ENCODE measurements at places on chromosomes 11 and 22.

DNA sequence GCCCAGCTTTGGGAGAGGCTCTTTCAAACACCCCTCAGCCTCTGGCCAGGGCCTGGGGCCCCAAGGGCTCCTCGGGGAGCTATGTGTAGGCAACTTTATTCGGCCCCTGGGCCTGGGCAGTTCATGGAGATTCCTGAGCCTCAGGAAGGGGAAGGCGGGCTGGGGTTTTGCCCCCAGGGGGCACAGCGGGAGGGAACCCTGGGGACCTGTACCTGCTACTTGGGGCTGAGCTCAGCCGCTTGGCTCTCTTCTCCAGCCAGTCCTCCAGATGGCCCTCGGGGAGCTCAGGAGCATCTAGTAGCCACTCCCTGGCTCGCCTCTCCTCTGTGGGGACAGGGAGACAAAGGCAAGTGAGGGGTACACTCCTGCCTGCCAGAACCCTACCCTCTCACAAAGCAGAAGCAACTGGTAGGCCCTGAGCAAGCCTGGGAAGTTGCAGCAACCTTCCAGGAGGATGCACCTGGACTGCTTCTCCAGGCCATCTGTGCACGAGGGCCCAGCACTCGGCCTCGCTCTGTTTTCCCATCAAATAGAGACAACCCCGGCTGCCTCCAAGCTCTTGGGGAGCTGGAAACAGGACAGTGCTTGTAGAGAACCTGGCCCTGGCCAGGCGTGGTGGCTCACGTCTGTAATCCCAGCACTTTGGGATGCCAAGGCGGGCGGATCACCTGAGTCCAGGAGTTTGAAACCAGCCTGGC lies 18.5 kb downstream of the CABP7 start:
- no peak for DNase-seq

- DNase-seq: no peak
These were observed 56.5 kb downstream of the NAT10 start for GRCh38 chr11:34161812-34162492.

DNA sequence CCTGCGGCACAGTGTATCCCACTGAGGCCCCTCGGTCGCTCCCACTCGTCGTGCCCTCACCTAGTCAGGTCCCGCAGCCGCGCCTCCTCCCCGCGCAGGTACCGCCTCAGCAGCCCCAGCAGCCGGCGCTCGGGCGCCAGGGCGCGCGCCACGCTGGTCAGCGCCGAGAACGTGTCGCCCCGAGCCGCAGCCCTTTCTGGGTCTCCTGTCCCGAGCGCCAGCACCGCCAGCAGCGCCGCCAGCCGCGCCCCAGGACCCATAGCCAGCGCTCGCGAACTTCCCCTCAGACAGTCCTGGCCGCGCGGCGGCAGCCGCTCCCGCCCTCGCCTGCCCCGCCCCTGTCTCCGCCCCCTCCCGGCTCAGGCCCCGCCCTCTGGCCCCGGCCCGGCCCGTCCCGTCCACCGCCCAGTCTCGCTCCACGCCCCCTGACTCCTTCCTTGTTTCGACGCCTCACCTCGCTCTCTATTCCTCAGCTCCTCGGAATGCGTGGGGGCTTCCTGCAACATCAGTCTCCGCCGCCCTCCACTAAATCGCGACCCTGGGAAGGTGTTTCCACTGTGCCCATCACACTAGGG lies at the start of gene P4HA3:
Gene P4HA3, minus strand, starts transcription at position 289 of the 575 bp plus-strand sequence. Its CDS starts 29 bp downstream, at position 260.
- no peak for DNase-seq

GRCh38 chr11:69014084-69014851 lies 1.2 kb upstream of the MRGPRF start:
- no peak for DNase-seq

DNA sequence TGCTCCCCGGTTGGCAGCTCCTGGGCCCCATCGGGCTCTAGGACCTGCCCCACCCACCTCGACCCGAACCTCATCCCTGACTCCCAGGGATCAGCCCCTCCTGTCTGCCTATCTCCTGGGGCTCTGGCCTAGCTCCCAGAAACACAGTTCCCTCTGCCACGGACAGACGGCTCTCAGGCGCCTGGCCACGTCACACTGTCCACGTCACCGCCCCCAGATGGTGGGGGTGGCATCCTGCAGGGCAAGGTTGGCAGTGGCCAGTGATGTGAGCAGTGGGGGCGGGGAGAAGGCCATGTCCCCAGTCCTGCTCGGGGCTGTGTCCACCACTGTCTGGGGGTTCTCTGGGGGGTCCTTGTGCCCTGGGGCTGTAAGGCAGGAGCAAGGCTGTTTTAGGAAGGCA lies 29.2 kb downstream of the SYT7 start:
- no peak for DNase-seq

GRCh38 chr11:120775986-120776951 lies 247.6 kb upstream of the TBCEL start:
- DNase-seq: no peak

DNA sequence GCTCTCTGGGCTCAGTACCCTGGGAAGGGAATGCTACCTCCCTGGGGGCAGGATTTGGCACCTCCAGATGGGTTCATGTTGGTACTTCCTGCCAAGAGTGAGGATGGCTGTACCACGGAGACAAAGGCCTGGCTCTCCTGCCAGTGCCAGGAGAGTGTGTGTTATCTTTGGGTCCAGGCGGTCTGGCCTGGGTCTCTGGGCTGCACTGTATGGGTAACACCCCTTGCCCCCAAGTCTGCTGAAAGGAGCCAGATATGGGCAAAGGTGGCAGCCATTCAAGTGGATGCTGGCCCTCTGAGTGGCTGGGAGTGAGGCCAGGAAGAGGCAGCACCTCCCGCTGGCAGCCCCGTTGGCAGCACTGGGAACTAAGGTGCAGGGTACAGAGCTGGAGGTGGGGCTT lies 91.5 kb downstream of the NECTIN1 start:
- DNase-seq: no peak

- no peak for DNase-seq
These were observed 76.7 kb downstream of the PHF21A start for GRCh38 chr11:46044601-46045000.

- DNase-seq: no peak
These were observed 39.8 kb downstream of the IL18BP start for GRCh38 chr11:72038491-72038890.

DNA sequence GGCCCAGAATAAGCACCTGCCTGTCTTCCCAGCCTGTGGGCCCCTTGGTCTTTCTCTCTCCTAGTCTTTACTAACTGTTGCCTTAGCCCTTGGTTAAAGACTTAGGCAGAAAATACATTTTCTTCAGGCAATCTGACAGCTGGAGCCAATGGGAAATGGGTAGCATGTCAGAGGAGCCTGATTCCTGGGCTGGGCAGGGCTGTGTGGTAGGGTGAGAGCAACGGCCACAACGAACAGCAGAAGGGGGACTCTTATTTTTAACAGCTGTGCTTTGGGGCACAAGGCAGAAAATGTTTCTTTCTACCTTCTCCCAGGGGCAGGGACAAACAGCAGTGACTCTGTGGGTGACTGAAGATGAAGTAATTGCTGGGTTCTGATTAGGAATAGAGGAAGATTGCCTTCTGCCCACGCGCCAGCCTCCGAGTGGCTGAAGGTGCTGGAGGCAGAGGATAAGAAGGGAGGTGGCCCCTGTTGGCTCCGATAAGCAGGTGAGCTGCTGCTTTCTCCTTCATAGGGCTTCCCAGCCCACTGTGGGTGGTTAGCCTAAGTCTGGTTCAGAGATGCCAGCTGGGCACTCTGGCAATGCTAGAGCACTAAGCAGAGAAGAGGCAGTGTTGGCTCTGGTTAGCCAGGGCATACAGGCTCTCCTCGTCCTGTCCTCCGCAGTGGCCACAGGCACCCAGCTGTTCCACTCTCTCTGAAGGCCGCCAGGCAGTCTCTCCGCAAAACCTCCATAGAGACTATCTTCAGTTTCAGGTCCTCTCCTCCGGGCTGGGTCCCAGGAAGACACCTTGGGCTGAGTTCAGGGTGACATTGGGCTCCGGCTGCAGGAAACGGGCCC lies 1.5 kb downstream of the YPEL4 start:
- no peak for DNase-seq

- DNase-seq: no peak
These were observed 123.1 kb upstream of the C11orf87 start for GRCh38 chr11:109298865-109299264.

DNA sequence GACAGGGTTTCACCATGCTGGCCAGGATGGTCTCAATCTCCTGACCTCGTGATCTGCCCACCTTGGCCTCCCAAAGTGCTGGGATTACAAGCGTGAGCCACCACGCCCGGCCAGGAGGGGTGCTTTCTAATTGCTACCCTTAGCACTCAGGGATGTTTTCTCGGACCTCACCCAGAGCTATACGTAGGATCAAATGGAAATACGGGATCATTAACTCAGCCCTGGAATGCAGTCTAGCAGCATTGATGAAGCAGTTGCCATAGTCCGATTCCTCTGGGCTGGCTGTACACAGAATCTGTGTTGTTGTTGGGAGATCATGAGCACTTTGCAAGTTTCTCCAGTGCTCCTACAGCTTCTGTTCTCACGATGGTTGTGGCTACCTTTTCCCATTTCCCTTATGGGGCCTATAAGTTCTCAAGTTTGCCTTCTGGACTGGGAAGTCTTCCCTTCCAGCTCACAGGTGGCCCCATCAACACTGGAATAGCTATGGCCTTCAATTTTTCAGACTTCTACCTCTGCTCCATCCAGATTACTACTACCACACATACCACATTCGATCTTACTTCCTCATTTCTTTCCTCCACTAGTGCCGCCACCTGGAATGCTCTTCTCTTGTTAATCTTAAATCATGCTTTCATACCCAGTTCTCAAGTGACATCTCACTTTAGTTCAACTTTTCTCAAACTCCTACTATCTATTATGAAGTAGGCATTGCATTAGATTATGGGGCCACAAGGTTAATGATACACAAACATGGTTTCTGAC lies 16.1 kb upstream of the PCF11 start:
- DNase-seq: no peak

GRCh38 chr11:128398517-128399250 lies 188.7 kb downstream of the ETS1 start:
- no peak for DNase-seq

- DNase-seq: no peak
These were observed 46.8 kb downstream of the BTG4 start for GRCh38 chr11:111465400-111465799.

DNA sequence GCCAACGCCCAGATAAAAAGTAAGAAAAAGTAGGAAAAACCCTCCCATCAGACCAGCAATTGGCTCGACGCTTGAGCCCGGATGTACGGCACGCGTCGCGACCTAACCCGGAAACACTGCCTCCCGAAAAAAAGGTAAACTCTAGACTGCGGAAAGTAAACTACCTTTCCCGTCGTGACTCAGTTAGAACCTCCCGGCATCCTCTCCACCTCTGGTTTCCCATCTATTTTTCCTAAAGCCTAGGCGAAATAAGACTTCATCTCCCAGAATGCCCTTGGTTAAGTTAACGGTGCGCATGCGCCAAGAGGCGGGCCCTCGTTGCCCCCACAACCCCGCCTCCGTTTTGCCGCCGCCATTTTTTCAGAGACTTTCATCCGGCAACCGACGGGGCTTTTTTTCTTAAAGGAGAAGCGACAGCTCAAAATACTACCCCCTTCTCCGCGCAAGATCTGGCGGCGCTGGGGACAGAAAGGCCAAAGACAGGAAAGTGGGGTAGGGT lies 678 bp upstream of the ZFP91 start:
- DNase-seq: peak; percentile 97

- DNase-seq: no peak
These were observed 9.6 kb upstream of the RELA start for GRCh38 chr11:65672180-65672860.

DNA sequence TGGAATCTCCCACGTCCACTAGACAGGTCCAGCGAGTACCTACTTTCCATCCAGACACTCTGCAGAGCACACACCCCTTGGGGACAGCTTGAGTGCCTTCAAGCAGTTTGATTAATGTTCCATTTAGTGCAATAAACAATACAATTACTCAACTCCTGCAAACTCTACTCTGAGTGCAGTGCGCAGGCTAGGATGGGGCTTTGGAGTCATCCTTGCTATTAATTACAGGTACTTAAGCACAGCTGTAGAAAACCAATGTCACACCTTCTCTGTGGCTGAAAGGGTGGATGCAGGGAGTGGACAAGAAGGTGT lies 82.6 kb downstream of the MN1 start:
- no peak for DNase-seq

GRCh38 chr22:47102081-47102480 lies 339.6 kb downstream of the TBC1D22A start:
- no peak for DNase-seq

- no peak for DNase-seq
These were observed 6.7 kb downstream of the SLC15A3 start for GRCh38 chr11:60945295-60945667.

DNA sequence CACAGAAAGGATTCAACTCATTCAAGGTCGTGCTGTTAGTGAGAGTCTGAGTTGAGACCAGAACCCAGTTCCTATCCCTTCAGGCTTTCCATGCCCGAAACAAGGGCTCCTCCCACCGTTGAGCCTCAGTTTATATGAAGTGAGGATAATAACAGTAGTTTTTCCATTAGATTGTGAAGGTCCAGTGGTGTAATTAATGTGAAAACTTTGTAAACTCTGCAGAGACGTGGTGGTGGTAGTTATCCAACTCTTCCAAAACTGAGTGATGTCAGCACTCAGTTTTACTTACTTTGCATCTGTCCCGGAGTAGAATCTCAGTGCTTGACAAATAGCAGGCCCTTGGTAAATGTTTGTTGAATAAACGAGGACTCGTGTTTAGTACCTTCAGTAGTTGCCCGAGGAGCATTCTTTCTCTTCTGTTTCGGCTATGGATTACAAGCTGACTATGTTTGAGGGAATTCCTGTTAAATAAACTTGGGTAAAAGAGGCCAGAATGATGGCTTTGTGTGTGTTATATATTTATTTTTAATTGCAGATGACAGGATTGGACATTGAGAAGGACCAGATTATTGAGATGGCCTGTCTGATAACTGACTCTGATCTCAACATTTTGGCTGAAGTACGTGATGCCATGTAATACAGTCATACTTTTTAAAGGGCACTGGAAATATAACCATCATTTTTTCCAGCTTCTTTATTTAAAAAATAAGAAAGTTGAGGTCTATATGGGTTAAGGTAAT lies 1.0 kb downstream of the REXO2 start:
- no peak for DNase-seq

DNA sequence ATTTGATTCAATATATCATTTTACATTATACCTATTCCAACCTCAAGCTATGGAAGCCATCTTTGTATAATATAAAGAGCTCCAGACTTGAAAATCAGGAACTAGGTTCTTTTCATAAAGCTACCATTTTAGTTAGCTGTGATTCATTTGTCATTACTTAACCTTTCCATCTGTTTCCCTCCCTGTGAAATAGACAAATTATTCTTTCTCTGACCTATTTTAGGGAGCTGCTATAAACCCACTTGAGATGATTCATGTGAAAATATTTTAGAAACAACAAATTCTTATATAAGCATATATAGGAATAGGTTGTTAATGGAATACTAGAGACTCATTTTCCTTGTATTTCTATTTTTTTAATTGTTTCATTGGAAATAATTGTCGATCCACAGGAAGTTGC lies 1012.1 kb downstream of the OPCML start:
- no peak for DNase-seq

GRCh38 chr11:112745973-112746372 lies 215.2 kb upstream of the NCAM1 start:
- no peak for DNase-seq

GRCh38 chr11:36019722-36020121 lies 75.9 kb downstream of the LDLRAD3 start:
- no peak for DNase-seq

GRCh38 chr11:65884716-65885092 lies 3.6 kb downstream of the FIBP start:
- DNase-seq: no peak

GRCh38 chr11:123381817-123382554 lies 48.1 kb upstream of the GRAMD1B start:
- no peak for DNase-seq
